ENCODE measurements at places on chromosomes 1 and 21. TPM values are rescaled to one million over a fixed set of nuclear protein-coding genes. Genes with fewer than 3 reads are reported as not detected.
A peak's percentile ranks its signal among the peaks of the same experiment; 100 is the strongest.

- DNase-seq = no peak
Observed at GRCh38 chr1:6531996-6532395, 22.3 kb downstream of the NOL9 start.

GRCh38 chr1:218068241-218068640 is 216.9 kb upstream of the RRP15 start:
- DNase-seq = no peak

- peak; percentile 86 for DNase-seq
Observed at GRCh38 chr1:110460253-110461220, 9.6 kb downstream of the PROK1 start.

GRCh38 chr1:22806584-22806983 is 95.9 kb downstream of the EPHB2 start:
- no peak for DNase-seq

- peak; percentile 44 for DNase-seq
Observed at GRCh38 chr1:178847396-178847849, 23.5 kb downstream of the ANGPTL1 start.

GRCh38 chr1:158471920-158472319 is at the start of gene OR10R2:
TSS of gene OR10R2 (plus strand) at chr1:158472220. CDS start at chr1:158472326, 106 bp downstream.
- no peak for DNase-seq

DNA sequence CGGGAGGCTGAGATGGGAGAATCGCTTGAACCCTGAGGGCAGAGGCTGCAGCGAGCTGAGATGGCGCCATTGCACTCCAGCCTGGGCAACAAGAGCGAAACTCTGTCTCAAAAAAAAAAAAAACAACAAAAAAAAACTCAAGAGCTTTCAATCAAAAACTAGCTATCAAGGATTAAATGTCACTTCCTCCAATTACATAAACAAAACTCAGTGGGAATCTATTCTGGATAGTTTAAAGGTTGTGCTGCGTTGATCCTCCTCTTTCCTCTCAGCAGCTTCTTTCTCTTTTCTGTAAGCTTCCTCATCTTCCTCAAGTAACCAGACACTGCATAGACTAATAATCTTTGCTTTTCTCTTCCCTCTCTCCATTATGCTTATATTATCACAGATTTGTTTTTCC is 20.7 kb downstream of the EIF4G3 start:
- no peak for DNase-seq

- DNase-seq = no peak
Observed at GRCh38 chr1:68093737-68094136, 43.3 kb upstream of the DIRAS3 start.

- DNase-seq = peak; percentile 76
Observed at GRCh38 chr1:53878492-53879105, 11.0 kb downstream of the YIPF1 start.

DNA sequence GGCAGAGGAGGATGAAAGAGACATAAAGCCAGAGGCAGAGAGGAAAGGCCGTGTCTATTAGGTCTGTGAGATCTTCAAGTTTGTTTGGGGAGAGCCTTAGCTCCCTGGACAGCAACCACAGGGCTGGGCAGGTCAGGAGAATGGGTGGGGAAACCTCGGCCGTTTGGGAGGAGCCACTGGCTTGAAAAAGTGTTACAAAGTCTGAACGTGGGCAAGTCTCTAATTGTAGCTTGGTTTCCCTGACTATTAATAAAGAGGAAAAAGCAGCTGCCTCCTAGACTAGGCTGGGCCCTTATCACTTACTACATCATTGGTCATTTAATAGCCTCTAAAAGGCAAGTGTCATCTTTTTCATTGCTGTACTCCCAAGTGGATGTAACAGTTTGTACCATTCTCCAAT is at the start of gene CCDC17:
Gene CCDC17, minus strand, starts transcription at position 83 of the 400 bp plus-strand sequence. CDS start 145 bp downstream, outside the sequence.
- no peak for DNase-seq

GRCh38 chr1:116717318-116717717 is 36.9 kb upstream of the CD2 start:
- no peak for DNase-seq

DNA sequence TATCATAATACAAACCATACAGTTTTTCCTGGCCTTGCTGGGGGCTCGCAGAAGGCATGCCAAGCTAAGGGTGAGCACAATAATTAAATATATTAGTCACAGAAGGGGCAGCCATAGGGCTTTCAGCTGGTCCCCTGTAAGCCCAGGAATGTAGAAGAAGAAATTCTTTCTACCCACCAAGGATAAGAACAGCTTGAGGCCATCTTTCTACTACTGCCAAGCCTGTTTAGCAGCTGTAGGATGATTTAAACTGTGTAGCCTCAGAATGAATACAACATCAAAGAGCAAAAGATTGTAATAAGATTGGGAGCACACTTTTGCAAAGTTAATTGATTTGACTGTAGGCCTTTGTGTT is 171.5 kb downstream of the LRRC7 start:
- DNase-seq = no peak

DNA sequence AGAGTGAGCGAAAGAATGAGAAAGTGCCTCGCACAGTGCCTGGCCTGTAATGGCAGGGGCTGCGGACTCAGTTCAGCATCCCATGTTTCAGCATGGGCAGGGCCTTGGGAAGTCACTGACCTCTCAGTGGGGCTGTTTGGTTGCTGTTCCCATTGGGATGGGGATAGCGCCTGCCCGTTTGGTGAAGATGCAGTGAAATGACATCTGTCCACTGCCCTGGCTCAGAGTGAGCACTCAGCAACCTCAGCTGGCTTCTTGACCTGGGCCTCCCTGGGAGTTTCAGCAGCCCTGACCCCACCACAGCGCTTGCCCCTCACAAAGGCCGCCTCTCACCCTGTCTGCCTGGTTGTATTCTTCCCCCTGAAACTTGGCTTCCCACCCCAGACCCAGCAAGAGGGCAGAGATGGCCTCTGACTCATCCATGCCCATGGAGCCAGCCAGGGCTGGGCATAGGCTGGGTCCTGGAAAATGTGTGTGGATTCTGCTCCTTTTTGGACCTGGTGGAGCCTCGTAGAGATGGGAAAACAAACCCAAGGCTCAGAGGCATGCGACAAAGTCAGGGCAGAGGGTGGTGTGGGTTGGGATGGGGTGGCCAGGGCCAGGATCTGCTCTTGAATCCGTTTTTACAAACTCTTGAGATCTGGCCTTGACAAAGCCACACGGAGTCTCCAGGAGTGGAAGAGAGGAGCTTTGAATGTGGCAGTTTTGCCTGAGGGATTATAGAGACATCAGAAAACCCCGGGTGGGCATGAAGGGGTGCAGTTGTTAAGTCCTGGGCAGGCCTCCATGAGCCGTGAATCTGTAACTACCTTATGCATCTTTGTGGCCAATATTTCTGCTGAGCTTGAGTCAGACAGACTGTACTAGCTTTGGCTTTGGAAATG is 1.2 kb downstream of the XKR8 start:
- DNase-seq = peak; percentile 37

TIAM1 gene
- 0.85 TPM for total RNA-seq

HTR6 gene
- not detected for total RNA-seq

LCE2A gene
- not detected for total RNA-seq

OR2L8 gene
- 0.17 TPM for total RNA-seq

LCK gene
- 0.09 TPM for total RNA-seq

PTPRC gene
- not detected for total RNA-seq
